ENCODE measurements at places on chromosomes 7 and 10.

GRCh38 chr10:12025591-12025990, 17.0 kb downstream of the UPF2 start:
- DNase-seq = no peak

DNA sequence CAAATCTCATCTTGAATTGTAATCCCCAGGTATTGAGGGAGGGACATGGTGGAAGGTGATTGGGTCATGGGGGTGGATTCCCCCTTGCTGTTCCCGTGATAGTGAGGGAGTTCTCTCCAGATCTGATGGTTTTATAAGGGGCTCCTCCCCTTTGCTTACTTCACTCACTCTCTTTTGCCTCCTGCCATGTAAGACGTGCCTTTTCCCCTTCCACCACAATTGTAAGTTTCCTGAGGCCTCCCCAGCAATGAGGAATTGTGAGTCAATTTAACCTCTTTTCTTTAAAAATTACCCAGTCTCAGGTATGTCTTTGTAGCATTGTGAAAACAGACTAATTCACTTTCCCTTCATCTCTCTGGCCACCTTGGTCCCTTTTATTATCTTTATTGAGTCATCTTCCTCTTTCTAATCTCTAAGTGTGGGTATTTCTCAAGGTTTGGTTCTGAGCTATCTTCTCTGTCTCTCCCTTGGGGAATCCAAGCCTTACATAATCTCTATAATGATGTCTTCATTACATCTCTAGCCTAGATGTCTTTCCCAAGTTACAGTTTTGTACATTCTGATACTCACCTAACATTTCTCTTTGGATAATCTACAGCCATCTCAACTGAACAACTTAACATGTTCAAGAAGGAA, 99.1 kb upstream of the JCAD start:
- no peak for DNase-seq

DNA sequence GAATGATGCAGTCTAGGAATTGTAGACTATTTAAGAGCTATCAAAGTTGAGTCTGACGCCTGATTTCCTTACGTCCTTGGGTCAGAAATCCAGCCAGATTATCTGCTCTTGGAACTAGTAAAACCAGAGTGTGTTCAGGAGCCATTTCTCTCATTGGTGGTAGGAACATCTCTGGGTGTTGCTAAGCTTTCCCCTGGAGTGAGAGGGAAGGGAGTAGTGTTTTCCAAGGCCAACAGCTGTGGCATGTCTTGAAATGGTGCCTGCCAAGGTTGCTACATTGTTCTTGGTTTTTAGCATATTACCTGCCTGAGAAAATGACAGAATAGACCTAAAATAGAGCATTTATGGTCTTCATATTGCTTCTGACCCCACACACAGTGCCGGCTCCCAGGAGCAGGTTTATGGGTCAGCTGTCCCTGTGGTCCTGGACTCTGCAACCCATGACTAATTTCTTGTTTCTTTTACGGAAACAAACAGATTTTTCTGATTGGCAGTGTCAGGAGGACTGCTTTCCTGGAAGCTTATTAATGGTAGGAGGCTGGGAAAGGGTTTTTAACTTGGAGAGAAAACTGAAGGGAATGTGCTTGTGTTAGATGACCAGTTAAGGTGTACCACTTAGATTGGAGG, 17.5 kb downstream of the GBF1 start:
- DNase-seq = no peak

DNA sequence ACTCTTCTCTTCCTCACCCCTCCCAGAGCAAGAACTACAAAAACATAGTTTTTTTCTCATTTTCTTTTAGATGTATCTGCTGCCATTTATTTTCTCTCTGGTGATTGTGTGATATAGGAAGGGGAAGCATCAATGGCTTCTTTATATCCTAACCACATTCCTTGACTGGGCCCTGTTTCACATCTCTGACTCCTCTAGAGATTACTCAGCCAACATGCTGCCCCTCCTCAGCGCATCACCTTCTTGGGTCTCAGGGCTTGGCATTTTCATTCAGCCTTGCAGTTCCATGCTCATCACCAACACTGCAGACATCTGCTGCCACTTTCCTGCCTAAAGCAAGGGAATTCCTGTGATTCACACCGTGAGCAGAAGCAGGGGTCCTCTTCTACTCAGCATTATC, 705.5 kb downstream of the AUTS2 start:
- peak; percentile 10 for DNase-seq
